ENCODE measurements at places on chromosomes 6 and 20. TPM values are rescaled to one million over a fixed set of nuclear protein-coding genes. Genes with fewer than 3 reads are reported as not detected.

DNA sequence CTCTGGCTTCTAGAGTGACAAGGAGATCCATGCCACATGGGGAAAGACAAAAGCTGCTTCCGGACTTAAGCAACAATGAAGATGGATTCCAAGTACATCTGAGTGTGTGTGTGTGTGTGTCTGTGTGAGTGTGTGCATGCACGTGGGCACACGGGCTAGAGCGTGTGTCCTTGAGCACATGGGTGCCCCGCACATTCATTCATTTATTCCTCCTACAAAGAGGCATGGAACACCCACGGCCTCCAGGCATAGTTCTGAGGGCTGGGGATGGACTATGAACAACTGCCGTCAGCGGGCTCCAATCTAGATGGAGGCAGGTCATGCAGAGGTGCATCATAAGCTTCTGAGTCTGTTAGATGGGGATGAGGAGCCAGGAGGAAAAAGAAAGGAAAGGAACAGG is 49.1 kb downstream of the GRM4 start:
- DNase-seq: no peak

DNA sequence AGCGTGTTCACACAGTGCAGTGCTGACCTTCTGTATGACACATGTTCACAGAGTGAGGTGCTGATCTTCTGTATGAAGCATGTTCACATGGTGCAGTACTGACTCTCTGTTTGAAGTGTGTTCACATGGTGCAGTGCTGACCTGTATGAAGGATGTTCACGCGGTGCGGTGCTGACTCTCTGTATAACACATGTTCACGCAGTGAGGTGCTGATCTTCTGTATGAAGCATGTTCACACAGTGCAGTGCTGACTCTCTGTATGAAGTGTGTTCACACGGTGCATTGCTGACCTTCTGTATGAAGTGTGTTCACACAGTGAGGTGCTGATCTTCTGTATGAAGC is 10.8 kb upstream of the SERPINB1 start:
- DNase-seq: no peak

DNA sequence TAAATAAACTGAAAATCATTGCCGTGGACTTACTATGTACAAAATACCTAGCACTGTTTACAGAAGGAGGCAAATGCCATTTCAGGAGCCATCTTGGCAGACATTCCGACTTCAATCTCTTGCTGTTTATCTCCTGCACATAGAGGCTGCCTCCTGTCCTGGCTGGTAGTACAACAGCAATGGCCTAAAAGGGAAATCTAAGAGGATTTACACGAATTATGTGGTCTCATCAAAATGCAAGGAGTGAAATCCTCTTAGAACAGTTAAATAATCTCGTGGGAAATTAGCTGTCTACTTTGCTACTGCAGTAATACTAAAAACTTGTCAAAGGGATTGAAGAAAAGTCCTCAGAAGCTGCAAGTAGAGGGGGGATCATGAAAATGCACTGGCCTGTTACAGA is 82.2 kb upstream of the SLC2A12 start:
- DNase-seq: no peak

GRCh38 chr20:10927936-10928840 is 254.4 kb upstream of the JAG1 start:
- DNase-seq: no peak

GRCh38 chr6:39225946-39226437 is 3.3 kb downstream of the KCNK5 start:
- no peak for DNase-seq

DNA sequence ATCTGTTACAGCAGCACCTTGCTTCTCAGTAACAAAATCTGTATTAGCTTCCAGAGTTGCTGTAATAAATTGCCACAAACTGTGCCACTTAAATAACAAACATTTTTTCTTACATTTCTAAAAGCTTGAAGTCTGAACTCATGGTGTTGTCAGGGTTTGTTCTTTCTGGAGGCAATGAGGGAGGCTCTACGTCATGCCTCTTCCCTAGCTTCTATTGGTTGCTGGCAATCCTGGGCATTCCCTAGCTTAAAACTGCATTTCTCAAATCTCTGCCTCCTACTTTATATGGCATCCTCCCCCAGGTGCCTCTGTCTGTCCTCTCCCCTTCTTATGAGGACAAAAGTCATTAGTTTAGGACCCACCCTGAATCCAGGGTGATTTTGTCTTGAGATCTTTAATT is 41.6 kb upstream of the TMEM244 start:
- no peak for DNase-seq

DNA sequence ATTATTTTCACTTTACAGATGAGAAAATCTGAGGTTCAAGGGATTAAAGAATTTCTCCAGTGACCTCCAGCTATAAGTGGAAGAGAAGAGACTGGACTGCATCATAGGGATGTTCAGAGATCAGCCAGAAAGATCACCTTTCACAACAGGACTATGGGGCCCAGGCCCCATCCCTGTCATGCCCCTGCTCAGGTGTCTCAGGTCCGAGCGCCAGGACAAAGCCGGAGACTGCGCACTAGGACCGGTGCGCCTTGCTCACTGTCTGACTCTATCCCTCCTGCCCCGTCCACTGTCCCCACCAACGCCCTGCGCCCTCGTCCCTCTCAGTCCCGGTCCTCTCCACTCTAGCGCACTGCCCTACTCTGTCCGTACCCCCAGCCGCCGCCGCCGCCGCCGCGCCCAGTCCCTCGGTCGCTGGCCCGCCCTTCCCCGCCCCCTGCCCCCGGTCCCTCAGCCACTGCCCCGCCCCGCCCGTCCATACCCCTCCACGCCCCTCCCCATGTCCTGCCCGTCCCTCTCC is 521 bp upstream of the RAD21L1 start:
- DNase-seq: no peak

DNA sequence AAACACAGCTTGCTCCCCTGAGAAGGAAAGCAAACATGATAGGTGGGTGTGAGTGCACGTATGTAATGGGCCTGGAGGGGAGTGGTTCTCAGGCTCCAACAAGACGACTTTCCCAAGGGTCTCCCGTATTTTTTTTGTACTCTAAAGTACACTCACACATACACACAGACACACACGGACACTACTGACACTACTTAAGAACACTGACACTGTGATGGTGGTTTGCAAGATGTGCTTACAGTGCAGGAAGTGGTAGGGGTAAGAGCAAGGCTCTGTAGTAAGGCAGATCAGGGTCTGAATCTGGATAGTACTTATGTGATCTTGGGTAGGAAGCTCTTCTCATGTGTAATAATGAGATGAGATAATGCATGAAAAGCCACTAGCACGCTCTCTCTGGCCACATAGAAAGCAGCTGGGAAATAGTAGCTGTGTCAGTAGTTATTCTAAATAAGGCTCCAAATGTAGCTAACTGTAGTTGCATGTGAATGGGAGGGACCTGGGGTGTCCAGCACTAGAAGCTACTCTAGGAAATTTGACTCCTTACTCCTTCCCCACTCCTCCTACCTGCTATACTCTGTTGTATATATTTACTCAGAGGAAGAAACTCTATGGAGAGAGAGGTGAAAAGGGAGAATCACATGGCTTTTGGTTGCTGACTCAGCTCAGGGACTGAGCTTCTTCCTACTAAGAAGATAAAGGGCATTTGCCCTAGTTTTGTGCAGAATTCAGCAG is 8.4 kb upstream of the ZBTB24 start:
- no peak for DNase-seq

DNA sequence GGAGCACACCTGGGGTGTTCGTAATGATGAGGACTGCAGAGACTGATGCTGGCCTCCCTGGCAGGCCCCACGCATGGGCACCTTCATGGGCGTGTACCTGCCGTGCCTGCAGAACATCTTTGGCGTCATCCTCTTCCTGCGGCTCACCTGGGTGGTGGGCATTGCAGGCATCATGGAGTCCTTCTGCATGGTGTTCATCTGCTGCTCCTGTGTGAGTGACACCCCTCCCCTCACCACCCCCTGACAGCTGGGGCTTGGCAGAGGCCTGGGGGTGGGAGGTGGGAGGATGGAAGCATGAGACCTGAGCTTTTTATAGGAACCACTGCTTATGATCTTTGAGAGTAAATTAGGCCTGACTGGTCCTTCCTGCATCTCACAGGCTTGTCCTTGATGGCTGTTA is 6.7 kb downstream of the SLC12A5 start:
- no peak for DNase-seq

DNA sequence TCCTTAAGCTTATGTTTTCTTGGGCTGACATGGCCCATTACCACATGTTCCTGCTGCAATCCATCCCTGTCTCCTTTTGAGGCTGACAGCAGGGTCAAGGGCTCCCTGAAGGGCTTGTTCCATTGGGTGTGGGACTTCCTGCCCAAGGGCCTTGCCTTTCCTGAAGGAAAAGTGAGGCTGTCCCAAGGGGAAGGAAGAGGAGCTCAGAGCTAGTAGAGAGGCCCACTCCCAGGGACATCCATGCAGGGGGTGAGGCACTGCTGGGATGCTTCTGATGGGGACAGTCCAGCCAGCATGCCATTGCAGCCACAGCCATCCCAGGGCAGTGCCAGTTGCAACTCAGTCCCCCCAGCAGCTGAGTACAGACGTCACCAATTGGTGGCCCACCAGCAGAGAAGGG is 138.4 kb upstream of the FOXA2 start:
- DNase-seq: no peak

DNA sequence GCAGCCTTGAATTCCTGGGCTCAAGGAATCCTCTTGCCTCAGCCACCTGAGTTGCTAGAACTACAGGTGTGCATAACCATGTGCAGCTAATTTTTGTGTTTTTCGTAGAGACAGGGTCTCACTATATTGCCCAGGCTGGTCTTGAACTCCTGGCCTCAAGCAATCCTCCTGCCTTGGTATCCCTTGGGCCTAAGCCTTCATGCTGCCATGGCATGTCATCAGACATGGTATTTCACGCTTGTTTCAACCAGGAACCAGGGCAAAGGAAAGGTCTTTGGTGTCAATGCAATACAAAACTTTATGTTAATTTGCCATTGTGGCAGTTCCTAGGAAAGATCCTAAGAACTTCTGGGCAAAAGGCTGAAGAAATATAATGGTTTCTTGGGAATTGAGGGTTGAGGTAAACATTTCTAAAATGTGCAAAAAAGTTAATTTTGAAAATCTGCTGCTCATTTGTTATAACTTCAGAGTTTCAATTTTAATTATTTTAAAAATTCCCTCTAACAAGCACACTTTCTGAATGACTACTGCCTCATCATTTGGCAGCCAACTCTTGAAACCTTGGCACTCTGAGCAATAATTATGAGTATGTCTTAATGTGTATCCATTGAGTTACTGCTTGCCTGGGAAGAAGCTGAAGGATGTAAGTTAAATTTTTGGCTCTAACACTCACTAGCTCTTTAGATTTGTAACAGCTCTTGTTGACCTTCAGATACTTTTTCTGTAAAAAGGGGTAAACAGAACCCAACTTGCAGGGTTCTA is 154.1 kb downstream of the GJA10 start:
- DNase-seq: no peak

GRCh38 chr6:13485923-13486562 is 1.4 kb downstream of the GFOD1 start:
- DNase-seq: peak; percentile 90

GRCh38 chr6:149174962-149175361 is 142.6 kb upstream of the TAB2 start:
- no peak for DNase-seq

- DNase-seq: no peak
Observed at GRCh38 chr20:35344354-35344837, 52.2 kb upstream of the FAM83C start.

- no peak for DNase-seq
Observed at GRCh38 chr20:38515631-38516030, 43.0 kb downstream of the RALGAPB start.

The TCF15 gene
- total RNA-seq: not detected

- no peak for DNase-seq
Observed at GRCh38 chr6:134910593-134910935, 39.3 kb downstream of the ALDH8A1 start.

GRCh38 chr6:52124126-52125121 is 37.0 kb upstream of the PKHD1 start:
- DNase-seq: no peak

The DNMT3B gene
- 18.1 TPM for total RNA-seq

DNA sequence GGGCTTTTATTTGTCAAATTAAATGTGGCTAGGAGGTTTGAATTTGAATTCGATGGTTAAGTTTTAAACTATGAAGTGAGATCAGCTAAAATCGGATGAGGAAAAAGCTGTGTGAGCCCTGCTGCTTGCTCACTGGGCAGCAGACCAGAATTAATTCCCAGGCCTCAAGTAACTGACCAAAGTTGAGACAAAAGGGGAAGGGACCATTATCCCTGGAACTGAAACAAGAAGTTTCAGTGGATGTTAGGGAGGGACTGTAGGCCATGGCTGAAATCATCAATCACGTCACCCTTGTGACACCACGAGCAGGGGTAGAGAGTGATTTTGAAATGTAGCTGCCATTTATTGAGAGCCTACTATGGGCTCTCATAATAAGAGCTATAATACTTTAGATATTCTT is 7.0 kb upstream of the PRSS35 start:
- no peak for DNase-seq

The OPN5 gene
- not detected for total RNA-seq

The DEFB113 gene
- total RNA-seq: not detected

The GSTA4 gene
- total RNA-seq: 1.1 TPM

GRCh38 chr6:37669887-37670437 is 27.7 kb downstream of the MDGA1 start:
- no peak for DNase-seq

GRCh38 chr6:67722861-67723261 is 912.2 kb upstream of the ADGRB3 start:
- no peak for DNase-seq

GRCh38 chr6:11710311-11710761 is 68.3 kb downstream of the ADTRP start:
- no peak for DNase-seq

The DSP gene
- total RNA-seq: 0.06 TPM

- DNase-seq: no peak
Observed at GRCh38 chr6:90068264-90068663, 174.0 kb downstream of the GJA10 start.

DNA sequence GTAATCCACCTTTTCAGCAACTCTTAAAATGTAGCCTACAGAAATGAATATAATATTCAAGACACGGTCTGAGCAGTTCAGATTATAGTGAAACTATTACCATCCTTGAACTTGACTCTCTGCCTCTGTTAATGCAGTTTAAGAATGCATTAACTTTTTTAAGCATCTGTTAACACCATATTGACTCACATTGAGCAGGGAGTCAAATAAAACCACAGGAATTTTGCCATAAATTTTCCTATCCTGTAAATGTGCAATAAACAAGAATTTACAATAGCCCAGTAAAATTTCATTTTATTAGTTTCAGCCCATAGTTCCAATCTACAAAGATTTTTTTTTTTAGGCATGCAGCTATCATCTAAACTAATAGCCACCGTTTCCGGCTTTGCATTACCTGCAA is 239.2 kb upstream of the DEFB112 start:
- no peak for DNase-seq
